Stimulated activated CD8-positive, alpha-beta memory T cell treated with anti-CD3 and anti-CD28 coated beads, Interleukin-7, amount 100 ng/mL, for 1 hour (primary cell): ENCODE measurements at places on chromosomes 5 and 9.

GRCh38 chr9:104905931-104906330 is 22.0 kb downstream of the ABCA1 start:
- no peak for DNase-seq

GRCh38 chr5:83752700-83753099 is 32.0 kb upstream of the HAPLN1 start:
- DNase-seq: no peak

DNA sequence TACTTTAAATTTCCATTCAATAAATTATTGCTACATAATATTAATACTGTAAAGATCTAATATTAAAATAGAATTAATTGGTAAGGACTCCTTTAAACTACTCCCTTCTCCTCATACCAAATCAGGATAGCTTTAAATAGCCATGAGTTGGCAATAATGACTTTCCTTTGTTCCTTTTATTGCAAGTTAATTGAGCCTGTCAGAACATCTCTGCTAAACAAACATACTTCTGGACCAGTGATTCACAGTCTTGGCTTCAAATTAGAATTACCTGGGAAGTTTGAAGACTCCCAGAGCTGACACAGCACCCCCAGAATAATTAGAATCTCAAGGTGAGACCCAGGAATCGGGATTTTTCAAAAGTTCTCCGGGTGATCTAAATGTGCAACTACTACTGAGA is 18.7 kb downstream of the C5orf58 start:
- DNase-seq: no peak

GRCh38 chr9:121598167-121598964 is 53.1 kb upstream of the DAB2IP start:
- no peak for DNase-seq

DNA sequence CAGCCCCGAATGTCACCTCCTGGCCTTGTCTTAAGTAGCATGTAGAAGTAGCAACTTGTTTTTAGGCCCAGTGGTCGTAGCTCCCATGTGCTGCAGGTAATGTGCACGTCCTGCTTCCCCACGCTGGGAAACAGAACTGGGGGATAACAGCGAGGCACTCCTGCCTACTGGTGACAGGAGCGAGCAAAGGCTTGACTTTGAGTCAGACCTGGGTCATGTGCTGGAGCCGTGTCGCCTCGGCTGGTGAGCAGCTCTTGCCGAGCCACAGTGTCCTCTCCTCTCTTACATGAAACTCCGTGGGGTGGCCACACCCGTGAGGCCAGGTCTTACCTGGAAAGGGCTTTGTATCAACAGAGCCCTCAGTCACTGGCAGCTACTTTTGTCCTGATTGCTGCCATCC is 17.5 kb upstream of the POMT1 start:
- no peak for DNase-seq

DNA sequence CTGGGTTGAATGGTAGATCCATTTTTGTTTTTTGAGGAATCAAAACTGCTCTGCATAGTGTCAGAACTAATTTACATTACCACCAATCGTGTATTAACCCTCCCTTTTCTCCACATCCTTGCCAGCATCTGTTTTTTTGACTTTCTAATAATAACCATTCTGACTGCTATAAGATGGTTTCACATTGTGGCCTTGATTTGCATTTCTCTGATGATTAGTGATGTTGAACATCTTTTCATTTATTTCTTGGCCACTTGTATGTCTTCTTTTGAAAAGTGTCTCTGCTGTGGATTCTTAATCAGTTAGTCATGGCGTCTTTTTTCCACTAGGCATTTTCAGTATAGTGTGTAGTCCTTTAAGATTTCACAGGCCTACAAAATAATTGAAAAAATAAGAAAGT is 2144.3 kb upstream of the C9orf72 start:
- no peak for DNase-seq

GRCh38 chr9:2967766-2968165 is 123.9 kb upstream of the PUM3 start:
- DNase-seq: no peak

GRCh38 chr9:136564379-136564988 is 18.6 kb upstream of the NOTCH1 start:
- no peak for DNase-seq

GRCh38 chr9:136546697-136547501 is 1.1 kb upstream of the NOTCH1 start:
- DNase-seq: no peak

GRCh38 chr5:33641744-33642505 is 201.2 kb downstream of the TARS1 start:
- DNase-seq: no peak

GRCh38 chr5:39131210-39132127 is 57.3 kb upstream of the RICTOR start:
- no peak for DNase-seq

- peak; percentile 28 for DNase-seq
Measured at GRCh38 chr5:108260117-108260857, 121.6 kb downstream of the FBXL17 start.

DNA sequence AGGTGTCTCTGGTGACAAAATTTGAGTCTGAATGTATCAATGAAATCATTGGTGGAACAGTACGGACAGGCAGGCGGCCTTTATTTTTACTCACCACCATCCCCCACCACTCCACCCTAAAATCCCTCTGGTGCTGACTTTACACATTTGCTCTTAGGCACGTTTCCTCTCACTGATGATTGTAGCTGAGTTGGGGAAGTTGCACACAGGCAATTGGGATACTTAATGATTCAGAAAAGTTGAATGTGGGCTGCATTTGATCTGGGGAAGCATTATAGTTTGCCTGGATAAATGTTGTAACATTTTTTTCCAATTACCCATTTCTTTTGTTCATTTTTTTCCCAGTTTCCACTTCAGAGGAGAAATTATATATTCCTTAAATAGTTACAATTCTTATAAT is 658.4 kb downstream of the TLR4 start:
- no peak for DNase-seq

DNA sequence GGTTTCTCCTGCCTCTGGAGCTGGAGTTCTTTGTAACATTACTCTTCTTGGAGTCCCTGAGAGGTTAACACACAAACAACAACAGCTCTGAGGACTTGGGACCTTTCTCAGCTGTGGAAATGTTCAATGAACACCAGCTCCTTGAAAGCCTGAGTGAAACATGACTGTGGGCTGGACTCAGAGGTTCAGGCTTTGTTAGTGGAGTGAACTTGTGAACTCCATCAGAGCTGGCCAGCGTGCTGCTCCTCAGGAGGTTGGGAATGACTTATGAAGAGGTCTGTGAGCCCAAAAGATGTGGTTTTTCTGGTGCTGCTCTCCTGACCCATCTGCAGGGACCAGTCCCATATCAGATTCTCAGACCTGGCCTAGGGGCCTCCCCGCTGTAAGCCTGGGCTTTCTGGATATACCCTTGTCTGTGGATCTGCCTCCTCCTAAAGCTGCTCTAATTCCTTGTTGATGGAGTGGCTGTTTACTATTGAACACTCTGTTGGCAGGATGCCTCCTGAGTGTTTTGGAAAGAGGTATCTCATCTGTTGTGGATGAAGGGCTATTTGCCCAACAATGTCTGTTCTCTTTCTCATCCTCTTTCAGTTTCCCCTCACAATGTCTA is 170.0 kb upstream of the GDNF start:
- DNase-seq: no peak

DNA sequence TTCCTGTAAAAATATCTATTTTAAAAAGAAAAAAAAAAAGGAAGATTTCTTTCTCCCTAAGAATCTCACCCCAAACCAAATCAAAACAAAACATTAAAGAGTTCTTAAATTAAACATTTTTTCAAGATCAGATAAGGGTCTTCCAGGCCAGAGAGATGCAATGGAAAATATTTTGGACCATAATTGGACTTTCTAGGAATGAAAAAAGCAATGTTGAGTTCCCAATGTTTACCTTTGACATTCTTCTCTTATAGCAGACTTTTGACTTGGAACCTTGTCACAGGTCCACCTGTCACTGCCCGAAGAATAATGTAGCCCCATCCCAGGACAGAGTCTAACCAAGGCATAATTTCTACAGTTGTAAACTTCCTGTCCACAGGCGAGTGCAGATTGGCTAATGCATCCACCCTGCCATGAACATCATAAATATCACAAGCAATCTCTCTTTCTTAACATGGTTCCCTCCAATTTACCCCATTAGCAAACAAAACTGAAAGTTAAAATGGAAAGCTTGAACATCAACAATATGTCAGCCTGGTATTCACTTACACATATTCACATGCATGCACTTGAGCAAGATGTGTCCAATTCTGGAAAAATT is 121.7 kb upstream of the ZNF366 start:
- DNase-seq: no peak

DNA sequence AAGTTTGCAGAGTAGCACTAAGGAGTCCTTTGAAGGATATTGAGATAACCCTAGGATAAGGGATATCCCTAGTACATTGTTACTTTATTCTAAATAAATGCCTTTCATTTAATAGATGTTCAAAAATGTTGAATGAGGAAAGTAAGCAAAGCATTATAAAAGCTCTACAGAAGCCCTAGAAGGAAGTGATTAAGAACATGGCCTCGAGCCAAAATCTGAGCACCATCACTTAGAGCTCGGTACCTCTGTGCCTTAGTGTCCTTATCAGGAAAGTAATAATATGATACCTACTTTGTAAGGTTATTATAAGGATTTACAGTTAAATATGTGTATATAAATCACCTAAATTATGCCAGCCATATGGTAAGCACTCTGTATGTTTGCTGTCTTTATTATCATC is 242.6 kb downstream of the KIAA0825 start:
- DNase-seq: no peak

DNA sequence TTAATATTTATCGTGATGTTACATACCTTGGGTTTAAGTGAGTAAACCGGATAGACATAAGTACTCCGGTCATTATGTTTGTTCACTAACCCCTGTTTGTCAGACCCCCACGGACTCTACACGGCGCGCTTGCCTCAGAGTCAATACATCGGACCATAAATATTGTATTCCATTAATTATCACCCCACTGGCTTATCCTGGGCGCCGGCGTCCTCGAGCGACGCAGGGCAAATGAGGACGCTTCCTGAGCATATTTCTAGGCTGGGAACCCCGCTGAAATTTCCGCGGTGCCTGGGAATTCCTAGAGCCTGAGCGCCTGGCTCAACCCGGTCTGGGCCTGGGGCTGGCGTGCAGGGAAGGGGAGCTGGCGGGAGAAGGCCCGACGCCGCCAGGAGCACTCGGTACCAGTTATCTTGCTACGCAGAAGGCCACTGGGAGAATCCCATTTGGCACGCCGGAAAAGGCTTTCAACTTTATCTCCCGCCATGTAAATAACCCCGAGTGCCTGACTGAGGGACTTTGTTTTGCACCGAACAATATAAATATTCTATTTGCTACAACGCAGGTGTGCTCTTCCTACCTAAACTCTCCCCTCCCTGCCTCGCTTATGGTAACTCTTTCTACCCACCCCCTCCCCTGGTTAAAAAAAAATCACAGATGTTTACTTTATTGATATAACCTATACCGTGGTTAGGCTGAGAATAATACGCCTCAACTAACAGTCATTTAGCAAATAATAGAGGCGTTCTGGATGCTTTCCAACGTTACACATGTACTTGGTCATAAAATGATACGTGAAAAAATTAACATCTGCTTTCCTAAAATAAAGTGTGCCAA is 19.4 kb downstream of the NR2F1 start:
- no peak for DNase-seq

- DNase-seq: no peak
Measured at GRCh38 chr9:131020862-131021261, 11.9 kb downstream of the LAMC3 start.

DNA sequence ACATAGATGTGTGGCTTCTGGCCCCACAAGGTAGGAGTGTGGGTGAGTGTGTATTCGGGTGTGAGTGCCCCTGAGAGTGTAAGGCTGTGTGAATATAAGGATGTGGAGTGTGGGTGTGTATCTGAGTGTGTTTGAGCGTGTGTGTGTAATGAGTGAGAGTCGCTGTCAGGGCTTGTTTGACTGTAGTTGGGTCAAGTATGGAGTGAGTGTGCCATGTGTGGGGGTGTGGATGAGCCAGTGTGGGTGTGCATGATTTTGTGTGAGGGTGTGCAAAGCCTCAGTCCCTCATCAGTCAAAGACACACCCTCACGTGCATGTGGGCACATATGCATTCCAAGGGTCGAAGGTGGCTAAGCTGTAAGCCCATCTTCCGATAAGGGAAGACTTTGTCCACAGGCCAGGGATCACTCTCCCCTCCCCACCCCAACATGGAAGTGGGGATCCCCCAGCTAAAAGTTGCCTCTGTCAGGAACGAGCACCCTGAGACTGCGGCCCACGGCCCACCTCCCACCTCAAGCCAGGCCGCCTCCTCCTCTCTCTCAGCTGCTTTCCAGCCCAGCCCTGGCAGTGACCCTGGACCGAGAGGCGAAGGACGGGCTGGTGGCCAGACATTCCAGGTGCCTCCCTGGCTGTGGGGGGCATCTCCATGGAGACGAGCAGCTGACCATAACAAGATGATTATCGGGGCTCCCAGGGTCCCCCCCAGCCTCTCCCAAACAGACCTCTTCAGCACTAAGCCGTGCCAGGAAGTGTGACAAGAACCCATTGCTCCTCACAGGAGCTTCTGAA is 12.9 kb downstream of the AQP3 start:
- DNase-seq: no peak

DNA sequence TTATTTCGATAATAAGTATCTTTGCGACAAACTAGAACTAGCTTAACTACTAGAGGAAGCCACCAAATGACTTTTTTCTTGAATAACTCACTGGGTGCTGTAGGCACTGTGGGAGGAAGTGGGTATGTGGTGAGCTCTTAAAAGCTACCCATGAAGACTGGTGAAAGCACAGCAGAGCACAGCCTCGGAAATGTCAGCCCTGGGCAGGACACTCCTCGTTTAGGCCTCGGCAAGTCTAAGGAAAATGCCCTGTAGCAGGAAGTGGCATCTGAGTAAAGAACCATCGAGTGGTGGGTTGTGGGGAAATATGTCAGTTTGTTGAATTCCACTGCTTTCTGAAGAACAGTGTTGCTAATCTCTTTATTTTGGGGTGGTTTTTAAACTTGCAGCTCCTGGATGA is 44.0 kb upstream of the NCS1 start:
- peak; percentile 59 for DNase-seq

- no peak for DNase-seq
Measured at GRCh38 chr5:30390095-30390494, 803.4 kb upstream of the CDH6 start.

DNA sequence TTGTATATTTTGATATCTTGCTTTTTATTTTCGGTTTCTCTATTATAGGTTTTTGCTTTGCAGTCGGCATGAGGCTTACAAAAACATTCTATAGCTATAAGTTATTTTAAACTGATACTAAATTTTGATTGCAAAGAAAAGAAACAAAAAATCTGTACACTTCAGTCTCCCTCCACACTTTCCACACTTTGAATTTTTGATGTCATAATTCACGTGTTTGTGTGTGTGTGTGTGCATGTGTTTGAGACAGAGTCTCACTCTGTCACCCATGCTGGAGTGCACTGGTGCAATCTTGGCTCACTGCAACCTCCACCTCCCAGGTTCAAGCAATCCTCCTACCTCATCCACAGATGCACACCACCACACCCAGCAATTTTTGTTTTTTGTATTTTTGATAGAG is 124.9 kb downstream of the MRPS30 start:
- DNase-seq: no peak

DNA sequence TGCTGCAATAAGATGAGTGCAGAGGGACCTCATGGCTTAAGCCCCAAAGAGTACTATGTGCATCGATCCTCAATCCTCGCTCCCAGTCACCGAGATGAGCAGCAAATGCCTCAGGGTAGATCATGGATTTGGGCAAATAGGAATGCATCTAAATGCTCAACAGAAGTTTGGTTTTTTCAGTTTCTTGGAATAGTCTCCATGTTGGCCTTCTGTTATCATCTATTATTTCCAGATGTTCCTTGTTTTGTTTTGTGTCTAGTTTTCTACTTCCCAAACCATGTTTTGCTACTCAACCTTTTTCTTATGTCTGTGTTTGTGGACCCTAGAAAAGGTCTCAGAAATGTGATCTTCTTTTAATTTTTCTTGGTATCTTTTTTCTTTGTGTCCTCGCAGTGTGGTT is 43.5 kb upstream of the RASGRF2 start:
- no peak for DNase-seq
